ENCODE measurements at places on chromosomes 1 and 21. TPM values are rescaled to one million over a fixed set of nuclear protein-coding genes. Genes with fewer than 3 reads are reported as not detected.

Gene POU3F1
- 5.9 TPM for total RNA-seq

Gene RNPC3
- total RNA-seq, result 37.6 TPM

Gene ATP5PB
- 130 TPM for total RNA-seq

Gene SHE
- total RNA-seq, result 1.3 TPM

Gene FCRL6
- not detected for total RNA-seq

Gene TSPAN2
- total RNA-seq, result 28.2 TPM

Gene LEPR
- 13.8 TPM for total RNA-seq

Gene TNFRSF8
- not detected for total RNA-seq

Gene TPTE
- not detected for total RNA-seq
